ENCODE measurements at places on chromosomes 1 and 21.

GRCh38 chr1:86218859-86219258 is 62.3 kb upstream of the COL24A1 start:
- no peak for DNase-seq

- DNase-seq: no peak
These were observed 366.8 kb downstream of the PTBP2 start for GRCh38 chr1:97088391-97088790.

DNA sequence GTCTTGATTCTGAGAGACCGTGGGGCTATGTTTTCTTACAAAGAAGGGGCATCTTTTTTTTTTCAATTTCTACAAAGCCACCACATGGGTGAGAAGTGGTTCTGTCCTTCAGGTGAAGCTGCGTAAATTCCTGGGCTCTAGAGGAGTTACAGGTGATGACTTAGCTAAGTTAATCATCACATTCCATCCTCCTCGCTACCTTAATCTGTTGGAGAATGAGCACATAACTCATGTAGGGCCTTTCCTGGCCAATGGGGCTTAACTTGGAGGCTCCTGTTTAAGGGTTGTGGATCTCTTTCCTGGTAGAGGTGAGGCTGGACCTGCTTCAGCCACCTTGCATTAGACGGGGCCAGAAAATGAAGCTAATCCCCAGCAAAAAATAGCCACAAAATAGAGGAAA is 19.9 kb downstream of the REG4 start:
- no peak for DNase-seq

GRCh38 chr1:154726896-154727753 is 119.1 kb upstream of the ADAR start:
- DNase-seq: no peak

DNA sequence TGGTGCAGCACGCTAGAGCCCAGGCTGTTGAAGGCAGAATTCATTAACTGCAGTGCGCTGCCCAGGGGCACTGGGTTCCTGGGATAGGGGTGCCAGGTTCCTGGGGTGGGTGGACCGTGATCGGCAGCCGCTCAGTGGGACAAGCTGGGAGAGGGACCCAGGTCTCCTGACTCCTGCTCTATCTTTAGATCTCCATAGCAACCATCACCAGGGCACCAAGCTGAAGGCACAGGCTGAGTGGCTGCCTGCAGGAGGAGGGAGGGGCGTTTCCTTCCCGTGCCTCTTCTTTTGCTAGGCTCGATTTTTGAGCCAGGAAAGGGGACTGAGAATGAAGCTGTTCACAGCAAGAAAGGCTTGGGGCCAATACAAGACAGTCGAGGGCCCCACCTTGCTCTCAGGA is 20.9 kb upstream of the CDCP2 start:
- no peak for DNase-seq

DNA sequence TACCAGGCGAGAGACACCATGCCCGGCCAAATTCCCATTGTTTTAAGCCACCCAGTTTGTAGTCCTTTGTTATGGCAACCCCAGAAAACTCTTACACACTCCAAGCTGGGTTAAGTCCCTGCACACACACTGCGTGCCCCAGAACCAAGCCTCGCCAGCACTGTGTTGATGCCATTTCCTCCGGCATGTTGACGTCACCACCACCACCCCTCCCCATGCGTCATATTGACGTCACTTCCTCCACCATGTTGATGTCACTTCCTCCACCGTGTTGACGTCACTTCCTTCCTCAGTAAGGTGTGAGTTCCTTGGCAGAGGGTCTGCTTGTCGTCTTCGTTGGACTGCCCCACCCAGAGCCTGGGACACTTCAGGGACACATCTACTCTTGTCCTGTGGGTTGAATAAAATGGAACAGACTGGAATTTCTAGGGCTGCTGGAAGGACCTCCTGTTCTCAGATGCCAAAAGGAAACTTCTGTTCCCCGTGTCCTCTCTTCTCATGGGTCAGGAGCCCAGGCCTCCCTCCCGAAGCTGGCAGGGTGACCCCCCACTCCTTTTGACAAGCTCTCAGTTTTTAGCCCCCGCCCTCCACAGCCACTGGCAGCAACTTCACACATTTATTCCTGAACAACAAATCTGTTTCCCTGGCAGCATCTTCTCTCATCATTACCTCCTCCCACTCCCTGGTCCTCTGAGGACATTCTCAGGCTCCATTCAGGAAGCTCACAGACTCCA is 643.3 kb downstream of the NPHP4 start:
- DNase-seq: no peak

- no peak for DNase-seq
These were observed 126.1 kb upstream of the KLHDC7A start for GRCh38 chr1:18354612-18355011.

DNA sequence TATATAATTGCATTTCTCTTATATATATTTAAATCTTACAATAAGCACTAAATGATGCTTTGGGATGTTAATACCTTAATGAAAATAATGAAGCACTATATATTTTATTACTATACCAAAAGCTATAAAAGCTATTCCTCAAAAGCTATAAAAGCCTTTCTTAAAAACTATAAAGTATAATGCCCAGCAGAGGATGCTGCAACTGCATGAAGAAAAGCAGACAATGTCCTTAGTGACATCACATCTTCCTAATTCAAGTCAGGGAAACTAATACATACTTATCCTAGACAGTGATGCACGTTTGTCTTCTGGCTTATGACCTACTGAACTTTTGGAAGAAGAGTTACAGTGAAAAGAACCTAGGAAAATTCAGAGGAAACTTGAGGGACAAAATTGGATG is 13.6 kb upstream of the C1orf185 start:
- DNase-seq: no peak

DNA sequence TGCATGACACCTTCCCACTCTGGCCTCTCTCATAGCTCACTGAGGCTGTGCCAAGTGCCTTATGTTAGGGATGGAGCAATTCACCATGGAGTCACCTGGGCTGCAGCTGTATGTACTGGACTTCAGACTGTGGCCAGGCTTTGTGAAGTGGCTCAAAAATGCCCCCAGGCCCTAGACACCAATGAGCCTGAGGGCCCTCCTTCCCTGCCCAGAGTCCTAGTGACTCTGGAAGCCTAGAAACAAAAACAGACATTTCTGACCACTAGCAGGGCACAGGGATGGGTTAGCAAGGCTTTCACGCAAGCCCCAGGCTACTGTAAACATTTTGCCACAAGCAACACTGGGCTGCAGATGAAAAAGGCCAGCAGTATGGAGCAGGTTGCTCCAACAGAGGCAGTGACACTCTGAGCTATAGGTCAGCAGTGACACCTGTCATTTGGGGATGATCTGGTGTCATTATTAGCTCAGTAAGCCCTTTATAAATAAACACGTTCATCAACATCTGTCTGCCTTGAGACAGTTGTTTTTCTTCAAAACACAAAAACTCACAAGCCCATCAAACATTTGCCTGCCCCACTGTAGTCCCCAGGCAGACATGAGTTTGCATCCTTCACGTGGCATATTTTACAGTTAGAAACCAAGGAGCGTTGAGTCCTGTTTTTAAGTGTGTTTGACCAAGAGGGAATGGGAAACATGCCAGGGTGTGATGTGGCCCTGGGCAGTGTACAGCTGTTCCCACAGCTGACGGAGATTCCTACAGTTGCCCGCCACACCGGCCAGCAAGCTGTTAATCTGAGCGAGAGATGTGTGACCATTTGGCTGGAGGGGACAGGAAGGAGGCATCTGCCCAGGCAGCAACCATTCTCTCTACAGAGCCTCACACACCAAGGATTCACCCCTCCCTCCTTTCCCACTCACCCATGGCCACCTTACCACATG is 66.8 kb downstream of the KCNN3 start:
- no peak for DNase-seq

GRCh38 chr1:177338376-177338775 is 167.6 kb downstream of the BRINP2 start:
- no peak for DNase-seq

- no peak for DNase-seq
These were observed 20.6 kb downstream of the ESPN start for GRCh38 chr1:6445062-6445763.

DNA sequence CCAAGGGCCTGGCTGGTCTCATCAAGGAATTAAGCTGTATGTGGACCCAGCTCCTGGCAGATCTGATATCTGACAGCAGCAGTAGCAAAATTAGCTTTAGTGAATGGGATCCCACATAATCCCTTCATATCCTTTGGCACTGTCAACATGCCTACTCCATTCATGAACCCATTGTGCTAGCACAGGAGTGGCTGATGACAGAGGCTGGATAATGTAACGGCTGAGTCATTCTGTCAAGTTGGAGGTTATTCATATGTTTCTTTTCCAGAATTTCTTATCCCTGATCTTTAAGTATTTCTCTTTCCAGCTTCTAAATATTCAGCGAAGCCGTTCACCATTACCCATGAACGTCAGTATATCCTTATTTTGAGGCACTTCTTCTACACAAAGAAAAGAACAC is 84.3 kb downstream of the EXTL2 start:
- DNase-seq: no peak

DNA sequence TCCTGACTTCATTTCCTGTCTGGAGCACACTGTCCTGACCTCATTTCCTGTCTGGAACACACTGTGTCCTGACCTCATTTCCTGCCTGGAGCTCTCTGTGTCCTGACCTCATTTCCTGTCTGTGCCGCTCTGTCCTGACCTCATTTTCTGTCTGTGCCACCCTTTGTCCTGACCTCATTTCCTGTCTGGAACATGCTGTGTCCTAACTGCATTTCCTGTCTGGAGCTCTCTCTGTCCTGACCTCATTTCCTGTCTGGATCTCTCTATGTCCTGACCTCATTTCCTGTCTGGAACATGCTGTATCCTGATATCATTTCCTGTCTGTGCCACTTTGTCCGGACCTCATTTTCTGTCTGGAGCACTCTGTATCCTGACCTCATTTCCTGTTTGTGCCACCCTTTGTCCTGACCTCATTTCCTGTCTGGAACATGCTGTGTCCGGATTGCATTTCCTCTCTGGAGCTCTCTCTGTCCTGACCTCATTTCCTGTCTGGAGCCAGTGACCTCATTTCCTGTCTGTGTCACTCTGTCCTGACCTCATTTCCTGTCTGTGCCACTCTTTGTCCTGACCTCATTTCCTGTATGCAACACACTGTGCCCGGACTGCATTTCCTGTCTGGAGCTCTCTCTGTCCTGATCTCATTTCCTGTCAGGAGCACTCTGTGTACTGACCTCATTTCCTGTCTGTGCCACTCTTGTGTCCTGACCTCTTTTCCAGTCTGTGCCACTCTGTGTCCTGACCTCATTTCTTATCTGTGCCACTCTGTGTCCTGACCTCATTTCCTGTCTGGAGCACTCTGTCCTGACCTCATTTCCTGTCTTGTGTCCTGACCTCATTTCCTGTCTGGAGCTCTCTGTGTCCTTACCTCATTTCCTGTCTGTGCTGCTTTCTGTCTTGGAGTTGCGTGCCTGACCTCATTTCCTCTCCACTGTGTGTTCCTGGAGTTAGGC is 27.6 kb downstream of the SKI start:
- DNase-seq: no peak

GRCh38 chr1:176205332-176205914 is 1.7 kb downstream of the COP1 start:
- DNase-seq: no peak

DNA sequence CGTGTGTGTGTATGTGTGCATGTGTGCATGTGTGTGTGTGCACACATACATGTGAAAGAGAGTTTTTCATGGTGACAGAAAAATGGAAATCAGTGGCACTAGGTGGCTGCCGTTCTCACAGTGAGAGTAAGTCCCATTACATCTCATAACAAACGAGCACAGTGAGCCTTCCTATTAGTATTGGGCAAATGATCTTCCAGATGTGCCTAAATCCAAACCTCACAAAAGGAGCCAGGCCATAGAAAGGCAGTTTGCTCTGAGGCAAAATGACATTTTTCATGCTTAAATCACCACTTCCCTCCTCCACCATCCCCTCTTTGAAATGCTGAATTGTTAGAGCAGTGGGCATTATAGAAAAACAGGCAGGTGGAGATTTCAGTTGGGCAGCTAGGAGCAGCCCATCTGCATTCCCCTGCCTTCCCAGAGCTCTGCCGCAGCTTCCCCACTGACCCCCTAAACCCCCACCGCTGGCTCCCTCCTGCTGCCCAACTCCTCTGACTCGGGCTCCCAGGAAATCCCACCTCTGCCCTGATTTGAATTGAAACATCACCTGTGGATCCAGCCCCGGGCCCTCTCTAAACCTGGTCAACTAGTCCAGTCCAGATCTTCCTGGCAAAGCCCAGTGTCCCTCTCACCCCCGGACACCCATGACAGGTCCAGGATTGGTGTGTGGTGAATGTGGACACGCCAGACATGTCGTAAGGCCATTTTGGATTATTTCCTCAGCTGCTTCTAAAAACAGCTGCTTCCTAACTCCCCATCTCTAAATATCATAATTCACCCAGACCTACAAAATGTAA is 190.5 kb downstream of the SEC16B start:
- no peak for DNase-seq

DNA sequence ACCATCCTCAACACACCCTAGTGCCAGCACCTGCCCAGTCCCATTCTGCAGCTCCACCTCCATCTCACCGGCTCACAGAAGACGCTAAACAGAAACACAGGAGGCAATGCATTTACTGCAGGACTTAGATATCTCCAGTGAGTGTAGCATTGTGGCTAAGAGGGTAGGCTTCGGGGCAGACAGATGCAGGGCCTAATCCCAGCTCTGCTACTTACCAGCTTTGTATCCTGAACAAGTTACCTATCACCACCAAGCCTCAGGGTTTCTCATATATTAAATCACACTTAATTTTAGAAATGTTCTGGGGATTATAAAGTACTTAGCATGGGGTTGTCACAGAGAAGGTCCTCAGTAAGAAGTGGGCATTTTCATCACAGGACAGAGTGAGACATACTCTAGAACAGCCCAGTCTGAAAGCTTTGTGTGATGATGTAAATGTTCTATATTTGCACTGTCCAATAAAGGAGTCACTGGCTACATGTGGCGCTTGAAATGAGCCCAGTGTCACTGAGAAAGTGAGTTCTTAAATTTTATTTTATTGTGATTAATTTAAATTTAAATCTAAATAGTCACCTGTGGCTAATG is 149.3 kb upstream of the C8B start:
- no peak for DNase-seq

DNA sequence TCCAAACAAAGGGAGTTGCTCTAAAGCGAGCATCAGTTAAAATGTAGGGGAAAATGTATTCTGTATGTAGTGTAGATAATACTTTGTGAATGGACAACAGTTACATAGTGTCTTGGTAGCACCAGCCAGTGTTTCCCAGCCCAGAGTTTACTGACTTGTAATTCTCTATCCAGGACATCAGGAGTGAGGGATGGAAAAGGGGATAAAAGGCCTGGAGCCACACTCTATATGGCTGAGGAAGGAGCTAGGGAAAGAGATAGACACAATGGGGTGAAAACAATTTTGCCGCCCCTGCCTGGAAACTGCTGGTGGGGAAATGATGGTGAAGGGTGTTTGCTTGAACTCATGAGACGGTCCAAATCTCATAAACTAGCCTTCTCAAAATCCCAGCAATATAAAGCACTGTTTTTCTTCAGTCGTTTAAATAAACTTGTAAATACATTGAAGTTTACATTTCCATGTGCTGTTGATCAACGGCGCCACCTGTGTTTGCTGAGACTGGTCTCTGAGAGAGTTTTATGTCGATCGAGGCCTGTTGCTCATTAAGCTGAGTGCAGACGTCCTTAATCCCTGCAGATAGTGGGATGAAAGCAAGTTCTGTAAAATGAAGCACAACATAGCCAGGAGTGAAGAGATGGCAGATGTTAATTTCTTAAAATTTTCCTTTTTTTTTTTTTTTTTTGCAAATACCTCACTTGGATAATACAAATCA is 27.9 kb upstream of the AGO1 start:
- DNase-seq: no peak
